ENCODE measurements at places on chromosomes 2 and 18.

DNA sequence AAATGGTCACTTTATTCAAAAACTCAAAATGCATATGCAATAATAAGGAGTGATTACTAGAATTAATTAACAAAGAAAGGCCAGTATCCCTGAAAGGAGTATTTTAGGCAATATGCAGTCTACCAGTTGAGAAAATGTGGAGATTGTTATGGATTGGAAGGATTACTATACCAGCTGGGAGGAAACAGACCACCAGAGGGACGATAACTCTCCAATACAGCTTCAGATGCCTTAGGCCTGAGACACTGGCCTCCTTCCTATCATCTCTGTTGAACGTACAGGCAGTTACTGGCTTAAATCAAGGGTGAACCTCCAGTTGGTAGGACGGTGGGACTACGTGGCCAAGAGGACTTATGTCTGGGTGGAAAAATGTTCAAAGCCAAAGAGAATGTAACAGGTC is 336.4 kb upstream of the EPHA4 start:
- no peak for DNase-seq

- DNase-seq: no peak
Measured at GRCh38 chr2:138893746-138894145, 113.6 kb upstream of the NXPH2 start.

DNA sequence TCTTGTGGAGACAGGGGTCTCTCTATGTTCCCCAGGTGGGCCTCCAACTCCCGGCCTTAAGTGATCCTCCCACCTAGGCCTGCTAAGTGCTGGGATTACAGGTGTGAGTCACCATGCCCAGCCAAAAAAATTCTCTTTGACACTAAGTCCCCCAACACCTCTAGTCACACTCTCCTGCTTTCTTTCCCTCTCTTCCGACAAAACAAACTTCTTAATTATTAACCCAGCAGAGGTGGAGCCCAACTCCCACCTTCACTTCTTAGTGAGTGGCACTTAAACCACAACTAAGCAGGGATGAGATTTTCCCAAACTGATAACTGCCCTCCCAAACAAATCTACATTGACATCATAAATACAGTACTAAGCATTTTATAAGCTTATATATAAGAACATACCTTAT is 60.5 kb upstream of the PMAIP1 start:
- no peak for DNase-seq

DNA sequence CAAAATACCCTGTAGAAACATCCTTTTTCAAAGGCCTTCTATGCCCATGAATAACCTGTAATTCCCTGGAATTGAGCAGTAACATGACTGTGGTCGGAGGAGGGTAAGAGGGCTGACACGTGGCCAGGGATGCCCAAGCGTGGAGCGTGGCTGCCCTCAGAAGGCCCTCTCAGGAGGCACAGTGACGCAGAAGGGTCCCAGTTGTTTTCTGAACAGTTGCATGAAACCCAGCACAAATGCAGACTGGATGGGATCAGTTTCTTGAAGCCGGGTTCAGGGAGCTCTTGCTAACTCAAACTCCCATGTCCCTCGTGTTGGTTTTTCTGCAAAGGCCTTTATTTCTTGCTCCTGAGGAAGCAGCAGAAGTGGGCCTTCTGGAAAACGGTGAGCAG is 237.0 kb downstream of the ALPK2 start:
- no peak for DNase-seq

DNA sequence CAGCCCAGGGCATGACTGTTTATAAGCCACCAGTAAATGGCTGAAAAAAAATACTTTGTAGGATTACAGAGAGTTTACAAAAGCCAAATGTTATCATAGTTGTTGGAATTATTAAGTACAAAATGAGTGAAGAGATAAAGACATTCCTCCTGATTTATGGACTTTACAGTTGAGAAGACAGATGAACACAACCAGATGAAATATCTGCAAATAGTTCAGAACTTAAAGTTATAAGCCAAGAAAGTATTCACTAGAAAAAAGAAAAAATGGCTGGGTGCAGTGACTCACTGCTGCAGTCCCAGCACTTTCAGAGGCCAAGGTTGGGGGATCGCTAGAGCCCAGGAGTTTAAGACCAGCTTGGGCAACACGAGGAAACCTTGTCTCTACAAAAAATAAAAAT is 11.2 kb downstream of the PMAIP1 start:
- no peak for DNase-seq

- no peak for DNase-seq
Measured at GRCh38 chr18:13138420-13139139, 80.0 kb upstream of the LDLRAD4 start.

GRCh38 chr2:54496920-54497319 is 40.8 kb downstream of the SPTBN1 start:
- DNase-seq: no peak

DNA sequence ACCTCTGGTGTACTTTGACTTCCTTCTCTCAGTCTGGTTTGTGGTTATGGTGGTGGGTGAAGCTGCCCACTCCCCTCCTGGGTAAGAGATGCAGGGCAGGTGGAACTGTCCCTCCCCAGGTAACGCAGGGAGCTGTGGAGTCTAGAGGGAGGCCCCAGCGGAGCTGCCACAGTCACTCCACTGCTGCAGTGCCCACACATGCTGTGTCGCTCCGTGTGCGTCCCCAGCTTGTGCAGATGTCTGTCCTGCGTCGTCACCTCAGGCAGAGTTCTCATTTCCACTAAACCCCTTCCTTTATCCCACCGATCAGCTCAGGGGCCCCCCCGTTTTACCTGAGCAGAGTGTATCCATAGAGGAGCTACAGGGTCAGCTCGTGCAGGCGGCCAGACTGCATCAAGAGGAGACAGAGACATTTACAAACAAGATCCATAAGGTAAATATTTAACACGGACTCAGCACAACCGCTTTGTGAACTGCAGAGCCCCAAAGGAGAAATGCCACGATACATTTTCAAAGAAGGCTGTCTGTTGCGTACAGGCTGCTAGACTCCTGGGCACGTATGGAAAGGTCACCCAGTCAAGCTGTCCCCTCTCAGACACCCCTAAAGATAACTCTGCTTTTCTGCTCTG is 87.4 kb downstream of the MTCL1 start:
- no peak for DNase-seq

- no peak for DNase-seq
Measured at GRCh38 chr2:46000660-46001059, 296.5 kb upstream of the EPAS1 start.

- no peak for DNase-seq
Measured at GRCh38 chr2:61722800-61723199, 131.1 kb downstream of the FAM161A start.

GRCh38 chr2:101698014-101698843 is 722 bp downstream of the MAP4K4 start:
- DNase-seq: no peak

- DNase-seq: no peak
Measured at GRCh38 chr2:170722301-170722700, 7.2 kb downstream of the SP5 start.

DNA sequence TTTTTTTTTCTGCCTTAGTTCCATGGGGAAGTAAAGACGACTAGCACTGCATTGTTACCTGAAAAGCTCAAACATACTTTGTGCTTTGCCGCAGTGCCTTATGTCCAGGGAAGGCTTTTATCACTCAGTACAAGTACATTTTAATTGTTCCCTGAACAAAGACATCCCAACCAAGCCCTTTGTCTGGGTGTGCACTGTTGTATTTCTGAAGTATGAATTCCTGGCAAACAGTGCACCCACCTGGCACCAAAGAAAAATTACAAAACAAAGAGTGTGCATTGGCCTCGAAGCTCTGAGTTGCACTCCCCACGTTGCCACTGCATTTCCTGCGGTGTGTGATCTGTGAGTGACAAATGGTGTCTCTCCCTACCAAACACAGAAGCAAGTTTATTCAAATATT is 858.5 kb upstream of the PIK3C3 start:
- no peak for DNase-seq

GRCh38 chr2:132726155-132726554 is 56.1 kb upstream of the LYPD1 start:
- no peak for DNase-seq

Measured in 8988T (cell line).